Stimulated activated CD4-positive, alpha-beta T cell treated with anti-CD3 and anti-CD28 coated beads, TNF-alpha, amount 100 ng/mL, for 1 hour (primary cell): ENCODE measurements at places on chromosomes 12 and 14.

DNA sequence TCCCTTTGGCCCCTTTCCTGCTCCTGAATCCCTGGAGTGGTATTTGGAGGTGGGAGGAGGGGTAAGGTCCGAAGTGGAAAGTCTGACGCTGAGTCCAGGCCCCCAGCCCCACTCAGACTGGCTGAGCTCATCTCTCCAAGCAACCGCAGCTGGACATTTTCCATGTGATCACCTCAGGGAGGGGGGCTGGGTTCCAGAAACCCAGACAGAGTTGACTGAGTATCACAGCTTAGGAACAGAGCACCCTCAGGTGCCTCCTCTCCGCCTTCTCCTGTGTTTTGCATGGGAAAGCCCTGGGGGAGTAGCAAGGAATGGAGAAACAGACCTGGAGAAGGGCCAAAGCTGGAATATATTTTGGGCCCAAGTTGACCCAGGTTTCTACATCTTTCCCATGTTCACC, 8.0 kb upstream of the ITGA5 start:
- DNase-seq: no peak

DNA sequence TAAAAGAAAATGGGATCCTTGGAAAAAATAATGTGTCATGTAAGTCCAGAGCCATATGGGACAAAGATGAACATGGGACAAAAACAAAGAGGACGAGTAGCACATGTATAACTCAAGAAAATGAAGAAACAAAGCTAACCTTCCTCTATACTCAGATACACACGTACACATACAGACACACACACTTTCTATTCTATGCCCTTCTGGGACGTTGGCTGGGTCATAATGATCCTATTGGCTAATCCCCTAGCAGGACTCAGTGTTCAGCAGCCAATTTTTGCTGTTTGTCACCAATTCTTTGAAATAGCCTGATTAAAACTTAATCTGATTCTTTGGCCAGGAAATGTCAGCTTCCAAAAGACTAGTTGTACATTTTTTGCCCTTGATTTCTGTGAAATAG, 189.4 kb upstream of the FOXG1 start:
- no peak for DNase-seq

GRCh38 chr12:128077211-128077916, 189.6 kb upstream of the TMEM132C start:
- DNase-seq: no peak

- DNase-seq: no peak
These were observed 139.2 kb downstream of the RBM19 start for GRCh38 chr12:113826805-113827538.
